ENCODE measurements at places on chromosomes 16 and 17. TPM values are rescaled to one million over a fixed set of nuclear protein-coding genes. Genes with fewer than 3 reads are reported as not detected.

C17orf107 gene
- total RNA-seq: 3.8 TPM

DNA sequence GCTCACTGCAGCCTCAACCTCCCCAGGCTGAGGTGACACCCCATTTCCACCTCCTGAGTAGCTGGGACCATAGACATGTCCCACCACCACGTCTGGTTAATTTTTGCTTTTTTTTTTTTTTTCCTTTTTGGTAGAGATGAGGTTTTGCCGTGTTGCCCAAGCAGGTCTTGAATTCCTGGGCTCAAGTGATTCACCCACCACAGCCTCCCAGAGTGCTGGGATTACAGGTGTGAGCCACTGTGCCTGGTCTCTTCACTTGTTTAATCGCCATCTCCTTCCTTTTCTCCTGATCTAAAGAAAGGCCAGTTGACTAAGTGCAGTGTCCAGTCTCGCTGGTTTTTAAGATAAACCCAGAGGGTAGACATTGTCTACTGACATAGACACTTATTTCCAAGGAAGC lies 152.0 kb downstream of the C16orf95 start:
- no peaks in the 10 kb centered on the region for H3K4me1 ChIP-seq
- H3K4me3 ChIP-seq: no peak overlapping the region
- H3K27ac ChIP-seq: no peak overlapping the region
- no peak for DNase-seq
- no peaks in the 10 kb centered on the region for H3K27me3 ChIP-seq

DNA sequence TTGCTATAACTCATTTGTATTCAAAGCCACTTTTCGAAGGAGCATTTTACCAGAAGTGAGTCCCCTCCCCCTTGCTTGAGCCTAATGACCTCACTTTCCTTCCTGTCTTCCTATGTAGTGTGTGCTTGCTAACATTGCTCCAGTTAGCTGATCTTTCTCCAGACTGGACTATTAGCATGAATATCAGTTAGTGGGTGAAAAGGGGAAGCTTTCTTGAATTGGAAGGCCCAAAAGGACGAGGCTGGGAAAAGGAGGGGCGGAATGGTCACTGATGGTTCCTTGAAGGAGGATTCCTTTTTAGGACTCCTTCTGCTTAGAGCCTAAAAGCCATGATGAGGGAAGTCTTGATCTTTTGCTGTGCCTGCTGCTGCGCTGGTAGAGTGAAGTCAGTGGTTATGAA lies 11.9 kb downstream of the MAP3K3 start:
- H3K27ac ChIP-seq: peak overlapping the region; percentile 41
- peaks cover 20% of the 10 kb centered on the region for H3K27me3 ChIP-seq
- no peak for DNase-seq
- no peak overlapping the region for H3K4me3 ChIP-seq
- H3K4me1 ChIP-seq: peaks cover 22% of the 10 kb centered on the region
- H3K36me3 ChIP-seq: peaks cover 25% of the 10 kb centered on the region

GRCh38 chr17:34126496-34126895 lies 128.6 kb upstream of the CCL2 start:
- DNase-seq: no peak
- H3K4me1 ChIP-seq: no peaks in the 10 kb centered on the region
- H3K36me3 ChIP-seq: no peaks in the 10 kb centered on the region
- no peaks in the 10 kb centered on the region for H3K27me3 ChIP-seq

- no peak overlapping the region for H3K4me3 ChIP-seq
- H3K36me3 ChIP-seq: no peaks in the 10 kb centered on the region
- no peak overlapping the region for H3K27ac ChIP-seq
- peak; percentile 69 for DNase-seq
- peaks cover 3% of the 10 kb centered on the region for H3K27me3 ChIP-seq
These were observed 2.5 kb downstream of the CD300C start for GRCh38 chr17:74543406-74543805.

GRCh38 chr16:9128346-9129342 lies 37.2 kb downstream of the HAPSTR1 start:
- H3K4me1 ChIP-seq: peaks cover 4% of the 10 kb centered on the region
- peak; percentile 47 for DNase-seq
- H3K27me3 ChIP-seq: no peaks in the 10 kb centered on the region
- peaks cover 17% of the 10 kb centered on the region for H3K36me3 ChIP-seq

PRSS33 gene
- total RNA-seq: not detected

GRCh38 chr17:31680126-31680525 lies 178.9 kb downstream of the COPRS start:
- H3K27ac ChIP-seq: no peak overlapping the region
- no peak overlapping the region for H3K4me3 ChIP-seq
- H3K4me1 ChIP-seq: no peaks in the 10 kb centered on the region
- peak; percentile 28 for DNase-seq
- no peaks in the 10 kb centered on the region for H3K27me3 ChIP-seq
- no peaks in the 10 kb centered on the region for H3K36me3 ChIP-seq

DNA sequence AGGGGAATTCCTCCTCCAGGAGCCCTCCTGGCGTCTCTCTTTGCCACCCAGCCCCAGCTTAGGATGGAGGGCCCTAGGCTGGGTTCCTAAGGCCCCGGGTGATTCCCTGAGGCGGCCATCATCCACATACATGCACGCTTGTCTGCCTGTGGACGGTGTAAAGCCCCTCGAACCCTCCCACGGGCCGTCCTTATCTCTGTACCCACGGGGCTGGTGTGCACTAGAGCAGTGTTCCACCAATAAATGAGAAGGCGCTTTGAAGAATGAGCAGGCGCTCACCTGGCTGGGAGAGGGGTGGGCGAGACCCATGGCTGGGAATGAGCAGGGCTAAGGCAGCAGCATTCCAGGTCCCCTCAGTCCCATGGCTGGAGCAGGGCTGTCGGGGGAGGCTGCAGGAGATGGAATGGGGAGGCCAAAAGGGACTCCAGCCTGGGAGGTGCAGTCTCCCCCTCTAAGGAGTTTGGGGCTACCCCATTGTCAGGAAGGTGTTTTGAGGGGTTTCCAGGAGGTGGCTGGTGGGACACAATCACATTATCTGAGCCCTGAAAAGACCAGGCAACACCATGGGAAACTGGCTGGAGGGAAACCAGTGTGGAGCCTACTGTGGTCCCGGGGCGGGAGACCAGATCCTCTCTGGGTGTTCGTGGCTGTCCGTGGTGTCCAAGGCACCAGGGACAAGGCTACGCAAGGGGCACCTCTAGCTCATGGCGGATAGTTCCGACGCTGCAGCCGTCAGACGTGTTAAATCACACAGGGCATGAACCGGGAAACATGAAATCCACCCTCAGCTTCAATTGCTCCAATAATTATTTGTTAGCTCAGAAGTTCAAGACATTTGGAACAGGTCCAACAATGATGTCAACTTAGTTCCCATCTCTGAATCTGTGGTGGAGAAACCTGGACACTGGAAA lies 87.5 kb upstream of the DNAH17 start:
- no peaks in the 10 kb centered on the region for H3K36me3 ChIP-seq
- H3K4me1 ChIP-seq: no peaks in the 10 kb centered on the region
- H3K27ac ChIP-seq: no peak overlapping the region
- no peak overlapping the region for H3K4me3 ChIP-seq
- DNase-seq: no peak

GRCh38 chr16:4882633-4883285 lies 35.5 kb downstream of the UBN1 start:
- H3K4me3 ChIP-seq: no peak overlapping the region
- DNase-seq: no peak
- H3K27me3 ChIP-seq: no peaks in the 10 kb centered on the region
- H3K36me3 ChIP-seq: peaks cover 83% of the 10 kb centered on the region
- peaks cover 6% of the 10 kb centered on the region for H3K4me1 ChIP-seq
- no peak overlapping the region for H3K27ac ChIP-seq

- H3K4me3 ChIP-seq: no peak overlapping the region
- no peak for DNase-seq
- H3K4me1 ChIP-seq: no peaks in the 10 kb centered on the region
- H3K27ac ChIP-seq: peak overlapping the region; percentile 29
- peaks cover 19% of the 10 kb centered on the region for H3K27me3 ChIP-seq
- H3K36me3 ChIP-seq: peaks cover 11% of the 10 kb centered on the region
These were observed 2.4 kb upstream of the TCAP start for GRCh38 chr17:39662551-39663339.

FOXC2 gene
- 0.16 TPM for total RNA-seq

DNA sequence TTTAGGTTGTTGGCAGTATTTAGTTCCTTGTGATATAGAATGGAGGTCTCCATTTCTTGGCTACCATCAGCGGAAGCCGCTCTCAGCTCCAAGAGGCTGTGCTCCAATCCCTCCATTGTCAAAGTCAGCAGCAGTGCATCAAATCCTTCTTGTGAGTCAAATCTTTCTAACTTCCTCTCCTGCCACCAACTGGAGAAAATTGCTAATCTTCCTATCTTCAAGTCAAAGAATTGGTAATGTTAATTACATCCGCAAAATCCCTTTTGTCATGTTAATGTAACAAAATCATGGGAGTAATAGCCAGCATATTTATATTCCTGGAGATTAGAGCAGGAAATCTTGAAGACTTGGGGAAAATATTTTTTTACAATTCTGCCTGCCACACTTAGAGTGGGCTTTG lies 436.4 kb upstream of the DYNLRB2 start:
- no peaks in the 10 kb centered on the region for H3K27me3 ChIP-seq
- no peak overlapping the region for H3K4me3 ChIP-seq

Measured in endodermal cell (in vitro differentiated cells).